Osteocyte (in vitro differentiated cells): ENCODE measurements at places on chromosomes 6 and 20. TPM values are rescaled to one million over a fixed set of nuclear protein-coding genes. Genes with fewer than 3 reads are reported as not detected.
A peak's percentile ranks its signal among the peaks of the same experiment; 100 is the strongest.

MYB gene
- 0.83 and 0.86 TPM in 2 replicates for total RNA-seq

TCP11 gene
- 0.43 TPM in 1 of 2 replicates, not detected in the other for total RNA-seq

ADGRF5 gene
- total RNA-seq = not detected in 2 replicates

EDN3 gene
- total RNA-seq = not detected in 2 replicates

BPIFA2 gene
- not detected in 2 replicates for total RNA-seq

EGFL8 gene
- 21.4 and 22.8 TPM in 2 replicates for total RNA-seq

GNL1 gene
- total RNA-seq = 81.0 and 84.4 TPM in 2 replicates

INSM1 gene
- total RNA-seq = not detected in 2 replicates

DNA sequence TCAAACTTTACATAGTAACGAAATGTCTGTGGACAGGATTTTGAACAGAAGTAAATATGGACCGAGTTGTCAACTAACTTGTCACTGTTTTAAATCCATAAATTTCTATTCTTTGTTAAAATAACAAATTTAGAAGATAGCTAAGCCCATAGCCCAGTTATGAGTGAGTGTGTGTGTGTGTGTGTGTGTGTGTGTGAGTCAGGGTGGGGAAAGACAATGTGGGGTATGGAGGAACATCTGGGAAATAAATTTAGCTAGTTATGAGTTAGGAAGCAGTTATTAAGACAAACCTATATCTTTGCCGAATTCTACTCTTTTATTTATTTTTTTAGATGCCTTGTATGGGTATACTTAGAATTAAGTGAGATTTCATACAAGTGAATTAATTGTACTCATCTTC is 9.0 kb downstream of the TPBG start:
- H3K36me3 ChIP-seq = peaks cover 2% of the 10 kb centered on the region
- no peak overlapping the region for H3K27ac ChIP-seq
- no peak for DNase-seq

DNA sequence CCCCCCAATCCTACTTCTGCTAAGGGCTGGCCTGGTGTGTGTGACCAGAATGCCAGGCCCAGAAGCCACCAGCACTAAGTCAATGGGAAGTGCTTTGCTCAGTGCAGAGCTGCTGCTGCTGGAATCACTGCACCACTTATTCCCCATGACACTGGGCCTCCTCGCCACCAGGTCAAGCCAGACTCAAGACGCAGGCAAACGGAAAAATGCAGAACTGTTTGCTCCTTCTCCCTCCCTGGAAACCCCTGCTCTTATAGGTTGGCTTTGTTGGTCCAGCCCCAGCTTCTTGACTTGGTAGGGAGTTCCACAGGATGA is 121.9 kb downstream of the PHACTR3 start:
- H3K27me3 ChIP-seq = no peaks in the 10 kb centered on the region
- DNase-seq = peak; percentile 46
- H3K27ac ChIP-seq = no peak overlapping the region
- H3K36me3 ChIP-seq = no peaks in the 10 kb centered on the region
- no peak overlapping the region for H3K4me3 ChIP-seq

GRCh38 chr6:157944983-157945931 is 36.4 kb upstream of the SYNJ2 start:
- DNase-seq = no peak
- no peak overlapping the region for H3K4me3 ChIP-seq
- H3K27me3 ChIP-seq = no peaks in the 10 kb centered on the region
- no peaks in the 10 kb centered on the region for H3K4me1 ChIP-seq

- no peak for DNase-seq
- H3K27ac ChIP-seq = no peak overlapping the region
- H3K4me1 ChIP-seq = no peaks in the 10 kb centered on the region
- H3K27me3 ChIP-seq = peaks cover 22% of the 10 kb centered on the region
- H3K36me3 ChIP-seq = no peaks in the 10 kb centered on the region
Measured at GRCh38 chr6:46989398-46989797, 52.7 kb downstream of the ADGRF1 start.

GRCh38 chr6:157227202-157228166 is 95.8 kb downstream of the TMEM242 start:
- no peak for DNase-seq
- H3K36me3 ChIP-seq = no peaks in the 10 kb centered on the region
- no peak overlapping the region for H3K27ac ChIP-seq
- no peak overlapping the region for H3K4me3 ChIP-seq
- H3K27me3 ChIP-seq = no peaks in the 10 kb centered on the region

GRCh38 chr6:108027056-108027455 is 47.5 kb downstream of the OSTM1 start:
- H3K36me3 ChIP-seq = peaks cover 4% of the 10 kb centered on the region
- H3K4me3 ChIP-seq = no peak overlapping the region
- H3K27ac ChIP-seq = no peak overlapping the region
- H3K4me1 ChIP-seq = no peaks in the 10 kb centered on the region
- no peak for DNase-seq

DNA sequence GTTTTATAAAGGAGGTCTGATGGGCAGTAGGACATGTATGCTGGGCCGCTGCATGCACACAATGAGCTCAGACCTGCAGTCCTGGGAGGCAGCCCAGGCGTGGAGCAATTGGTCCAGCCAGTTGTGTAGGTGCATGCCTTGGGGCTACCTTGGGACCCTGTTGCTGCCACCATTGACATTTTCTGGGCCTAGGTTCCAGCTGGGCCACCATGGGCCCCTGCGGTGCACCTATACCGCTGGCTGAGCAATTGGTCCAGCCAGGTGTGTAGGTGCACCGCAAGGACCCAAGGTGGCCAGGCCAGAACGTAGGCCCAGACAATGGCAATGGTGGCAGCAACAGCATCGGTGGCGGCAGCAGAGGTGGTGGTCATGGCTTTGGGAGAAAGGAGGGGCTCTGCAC is 143.9 kb downstream of the PXDC1 start:
- DNase-seq = peak; percentile 77
- no peaks in the 10 kb centered on the region for H3K27me3 ChIP-seq
- peak overlapping the region; percentile 59 for H3K27ac ChIP-seq
- peaks cover 63% of the 10 kb centered on the region for H3K4me1 ChIP-seq
- H3K4me3 ChIP-seq = no peak overlapping the region
- no peaks in the 10 kb centered on the region for H3K36me3 ChIP-seq

DNA sequence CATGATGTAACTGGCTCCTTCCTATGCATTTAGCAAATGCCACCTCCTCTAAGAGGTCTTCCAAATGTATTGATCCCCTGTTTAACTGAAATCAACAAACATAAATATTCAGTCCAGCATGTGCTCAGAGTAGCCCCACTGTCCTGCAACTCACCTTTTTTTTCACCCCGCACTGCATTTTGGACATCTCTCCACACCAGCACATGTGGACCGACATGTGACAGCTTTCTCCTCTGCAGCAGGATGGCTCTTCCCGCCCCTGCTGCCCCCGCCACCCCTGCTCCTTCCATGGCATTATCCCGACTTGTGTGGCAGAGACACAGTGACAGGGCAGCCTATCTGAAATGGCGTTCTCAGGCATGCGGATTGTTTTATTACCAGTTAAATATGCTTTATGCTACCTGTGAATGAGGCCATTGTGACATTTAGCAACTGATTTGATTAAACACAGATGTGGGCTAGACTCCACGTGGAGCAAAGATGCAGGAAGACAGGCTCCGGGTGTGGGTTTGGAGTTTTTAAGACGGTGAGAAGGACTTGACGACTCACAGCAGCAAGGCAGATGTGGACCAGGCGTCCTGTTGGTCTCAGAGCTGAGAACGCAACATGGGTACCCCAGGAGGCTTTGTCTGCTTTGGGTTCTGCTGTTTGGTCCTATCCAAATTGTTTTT is 161.2 kb downstream of the EYA2 start:
- H3K36me3 ChIP-seq = no peaks in the 10 kb centered on the region
- no peak overlapping the region for H3K27ac ChIP-seq
- H3K4me1 ChIP-seq = no peaks in the 10 kb centered on the region
- H3K4me3 ChIP-seq = no peak overlapping the region
- peaks cover 47% of the 10 kb centered on the region for H3K27me3 ChIP-seq
- DNase-seq = no peak

DNA sequence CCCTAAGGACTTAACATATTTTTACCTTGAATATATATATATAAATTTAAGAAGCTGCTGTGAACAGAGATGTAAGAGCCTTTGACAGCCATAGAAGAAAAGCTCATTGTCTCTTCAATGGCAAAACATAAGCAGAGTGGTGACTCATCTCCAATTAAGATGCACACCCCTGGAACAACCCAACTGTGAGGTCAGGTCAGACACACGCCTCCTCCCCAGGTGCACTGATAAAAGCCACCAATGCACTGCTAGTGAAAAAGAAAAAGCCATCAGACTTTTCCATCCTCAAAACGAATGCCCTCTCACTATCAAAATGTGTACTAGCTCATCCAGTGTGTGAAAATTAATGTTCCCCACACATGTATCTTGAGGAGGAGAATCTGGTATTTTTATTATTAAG is 100.1 kb downstream of the SMLR1 start:
- no peak overlapping the region for H3K27ac ChIP-seq
- H3K4me1 ChIP-seq = peaks cover 12% of the 10 kb centered on the region
- no peak overlapping the region for H3K4me3 ChIP-seq
- no peaks in the 10 kb centered on the region for H3K27me3 ChIP-seq

- H3K27me3 ChIP-seq = no peaks in the 10 kb centered on the region
- no peaks in the 10 kb centered on the region for H3K4me1 ChIP-seq
- peaks cover 11% of the 10 kb centered on the region for H3K36me3 ChIP-seq
- H3K27ac ChIP-seq = no peak overlapping the region
- no peak for DNase-seq
- no peak overlapping the region for H3K4me3 ChIP-seq
Measured at GRCh38 chr6:83920017-83920416, 60.5 kb downstream of the CYB5R4 start.

DNA sequence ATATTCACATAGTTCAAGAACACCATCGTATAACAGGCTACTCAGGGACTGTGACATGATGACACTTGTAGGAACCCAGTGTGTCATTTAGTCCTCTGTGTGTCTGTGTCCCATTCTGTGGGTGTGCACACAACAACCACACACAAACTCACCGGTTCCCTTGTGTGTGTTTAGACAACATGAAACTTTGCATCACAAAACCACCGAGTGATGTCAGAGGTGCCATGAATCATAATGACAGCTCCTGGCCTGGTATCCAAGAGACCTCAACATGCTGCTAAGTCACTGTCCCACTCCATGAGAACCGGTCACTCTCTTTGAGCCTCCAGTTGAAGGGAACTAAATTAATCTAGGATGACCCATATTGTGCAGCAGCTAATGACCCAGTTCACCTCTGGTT is 421.3 kb downstream of the PREX1 start:
- no peak for DNase-seq
- H3K27ac ChIP-seq = no peak overlapping the region
- H3K4me3 ChIP-seq = no peak overlapping the region
- H3K27me3 ChIP-seq = peaks cover 64% of the 10 kb centered on the region
- H3K4me1 ChIP-seq = no peaks in the 10 kb centered on the region
- no peaks in the 10 kb centered on the region for H3K36me3 ChIP-seq

DNA sequence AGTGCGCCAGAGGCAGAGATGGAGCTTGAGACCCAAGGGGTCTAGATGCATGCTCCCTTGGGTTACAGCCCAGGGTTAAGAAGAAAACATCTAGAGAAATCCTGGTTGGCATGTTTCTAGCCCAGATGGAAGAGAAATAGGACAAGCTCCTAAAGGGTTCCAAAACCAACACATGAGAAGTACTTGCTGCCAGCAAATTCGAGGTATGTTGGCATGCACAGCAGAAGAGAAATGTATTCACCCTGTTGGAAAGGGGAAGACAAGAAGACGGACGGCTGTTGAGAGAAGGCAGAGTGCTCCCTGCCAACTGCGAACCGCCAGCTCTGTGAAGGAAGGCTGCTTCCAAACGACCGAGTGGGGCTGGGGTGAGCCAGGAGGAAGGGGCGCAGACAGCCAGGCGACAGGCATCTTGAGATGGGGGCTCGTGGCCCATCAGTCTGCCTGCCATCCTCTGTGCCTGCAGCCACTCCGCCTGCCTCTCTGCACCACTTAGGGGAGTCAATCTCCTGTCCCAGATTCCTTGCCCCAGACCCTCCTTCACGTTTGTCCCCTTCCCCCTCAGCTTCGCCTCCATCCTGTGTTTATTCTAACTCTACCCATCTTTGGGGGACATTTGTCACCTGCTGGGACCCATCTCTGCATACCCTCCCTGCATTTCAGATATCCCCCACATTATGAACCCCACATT is 249.2 kb downstream of the CDC5L start:
- no peak overlapping the region for H3K4me3 ChIP-seq
- DNase-seq = no peak

- H3K4me1 ChIP-seq = no peaks in the 10 kb centered on the region
- no peaks in the 10 kb centered on the region for H3K27me3 ChIP-seq
- no peaks in the 10 kb centered on the region for H3K36me3 ChIP-seq
- H3K4me3 ChIP-seq = no peak overlapping the region
- H3K27ac ChIP-seq = no peak overlapping the region
Measured at GRCh38 chr20:21004386-21005076, 101.6 kb downstream of the LINC00237 start.

- H3K4me3 ChIP-seq = no peak overlapping the region
- peaks cover 36% of the 10 kb centered on the region for H3K27me3 ChIP-seq
- H3K27ac ChIP-seq = no peak overlapping the region
- no peak for DNase-seq
Measured at GRCh38 chr6:166864333-166864732, 92.0 kb downstream of the RNASET2 start.

DNA sequence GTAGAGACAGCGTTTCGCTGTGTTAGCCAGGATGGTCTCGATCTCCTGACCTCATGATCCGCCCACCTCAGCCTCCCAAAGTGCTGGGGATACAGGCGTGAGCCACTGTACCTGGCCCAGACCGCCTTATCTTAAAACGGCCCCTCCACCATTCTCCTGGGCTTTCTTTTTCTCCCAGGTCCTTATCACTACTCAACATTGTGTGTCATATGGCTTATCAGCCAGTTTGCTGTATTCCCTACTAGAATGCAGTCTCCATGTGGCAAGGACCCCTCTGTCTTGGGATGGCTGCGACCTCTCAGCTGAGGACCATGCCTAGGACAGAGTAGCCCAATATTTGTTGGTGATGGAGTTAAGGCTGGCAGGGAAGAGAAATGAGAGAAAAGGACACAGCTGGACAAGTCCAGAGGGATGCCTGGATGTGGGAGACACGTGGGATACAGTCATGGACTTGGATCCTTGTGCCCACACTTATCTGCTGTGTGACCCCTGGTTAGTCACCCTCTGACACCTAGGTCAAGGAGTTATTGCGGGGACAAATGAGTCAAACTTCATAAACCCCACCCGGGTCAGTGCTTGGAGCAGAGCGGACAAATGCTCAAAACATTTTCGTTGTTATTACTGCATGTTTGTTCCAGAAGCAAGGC is 24.0 kb downstream of the ADA start:
- H3K4me1 ChIP-seq = peaks cover 3% of the 10 kb centered on the region
- DNase-seq = no peak
- H3K27me3 ChIP-seq = no peaks in the 10 kb centered on the region
- H3K27ac ChIP-seq = no peak overlapping the region
- peaks cover 62% of the 10 kb centered on the region for H3K36me3 ChIP-seq
- H3K4me3 ChIP-seq = no peak overlapping the region

DNA sequence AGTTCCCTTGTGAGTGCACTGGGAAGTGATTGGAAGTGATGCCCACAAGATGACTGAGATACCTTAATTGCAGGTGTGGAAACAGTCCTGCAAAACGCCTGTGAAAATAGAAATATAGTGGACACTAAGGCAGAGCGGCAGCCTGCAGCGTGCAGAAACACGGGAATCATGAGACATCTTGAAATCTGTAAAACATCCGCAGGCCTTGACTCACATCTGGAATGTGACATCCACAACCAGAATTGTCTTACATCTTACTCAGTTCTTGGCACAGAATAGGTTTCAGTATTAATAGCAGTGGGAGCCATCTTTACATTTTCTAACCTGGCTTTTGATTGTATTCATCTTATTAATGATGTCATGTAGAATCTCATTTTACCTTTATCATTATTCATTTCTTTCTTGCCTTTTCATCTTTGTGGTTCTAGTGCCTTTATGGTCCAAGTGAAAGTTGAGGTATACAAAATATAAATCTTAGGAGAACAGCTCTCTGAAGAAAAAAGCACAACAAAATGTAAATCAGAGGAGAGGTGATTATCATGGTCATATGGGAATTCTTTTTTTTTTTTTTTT is 44.6 kb downstream of the CDYL start:
- no peak overlapping the region for H3K27ac ChIP-seq
- peaks cover 3% of the 10 kb centered on the region for H3K4me1 ChIP-seq
- no peaks in the 10 kb centered on the region for H3K27me3 ChIP-seq
- no peak overlapping the region for H3K4me3 ChIP-seq
